ENCODE measurements at places on chromosomes 4 and X.
A peak's percentile ranks its signal among the peaks of the same experiment; 100 is the strongest.

GRCh38 chrX:21975812-21976211 is 35.3 kb downstream of the SMS start:
- DNase-seq = no peak

- DNase-seq = peak; percentile 55
Measured at GRCh38 chrX:129781134-129781672, 1.5 kb downstream of the SASH3 start.

- DNase-seq = no peak
Measured at GRCh38 chr4:168336837-168337549, 18.4 kb upstream of the DDX60 start.

DNA sequence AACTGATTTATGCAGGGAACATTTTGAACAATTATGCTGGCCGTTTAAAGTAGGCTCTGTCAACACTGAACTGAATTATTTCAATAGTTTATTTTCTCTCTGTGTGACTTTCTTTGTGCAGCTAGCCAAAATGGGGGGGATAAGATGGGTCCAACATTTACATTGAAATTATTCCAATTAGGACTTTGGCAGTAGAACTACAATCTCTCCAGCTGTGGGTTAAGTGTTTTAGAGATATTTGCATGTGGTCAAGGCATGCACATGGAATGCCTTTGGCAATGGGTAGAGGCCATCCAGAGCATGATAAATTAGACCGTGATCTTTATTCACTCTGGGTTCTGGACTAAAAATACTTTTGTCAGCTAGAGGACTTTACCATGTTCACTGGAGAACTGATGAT is 107.9 kb upstream of the ELOVL6 start:
- no peak for DNase-seq

Data from activated naive CD8-positive, alpha-beta T cell treated with anti-CD3 and anti-CD28 coated beads, Interleukin-2, amount 50 U/mL, for 16 hours (primary cell).